HepG2 (cell line): ENCODE measurements at places on chromosomes 6 and 20. TPM values are rescaled to one million over a fixed set of nuclear protein-coding genes. Genes with fewer than 3 reads are reported as not detected.

The OR2H1 gene
- total RNA-seq, result not detected in 2 replicates

The TGM2 gene
- total RNA-seq, result 4.2 and 4.5 TPM in 2 replicates

GRCh38 chr6:1612974-1613306 lies 3.2 kb downstream of the FOXC1 start:
- no peak for DNase-seq
- no peaks in the 10 kb centered on the region for H3K36me3 ChIP-seq
- H3K4me1 ChIP-seq, result peaks cover 22% of the 10 kb centered on the region
- H3K27me3 ChIP-seq, result peaks cover 7% of the 10 kb centered on the region; the same call in 1 of the 2 replicates
- no peak overlapping the region for H3K27ac ChIP-seq

The POU5F1 gene
- total RNA-seq, result 1.2 and 2.5 TPM in 2 replicates
